ENCODE measurements at places on chromosomes 3 and 15. TPM values are rescaled to one million over a fixed set of nuclear protein-coding genes. Genes with fewer than 3 reads are reported as not detected.

Gene HIGD2B
- not detected for total RNA-seq

Gene GOLGA8N
- 3.0 TPM for total RNA-seq

Gene PDE8A
- 10.3 TPM for total RNA-seq

Gene MESP2
- total RNA-seq = not detected

Gene APEH
- total RNA-seq = 47.0 TPM

Gene PLSCR4
- total RNA-seq = 6.4 TPM

Gene MESP1
- total RNA-seq = 2.0 TPM

Gene C3orf33
- 10.1 TPM for total RNA-seq

Gene GTPBP8
- total RNA-seq = 21.6 TPM

Gene PTPN23
- 15.0 TPM for total RNA-seq

Gene SAXO2
- total RNA-seq = 4.7 TPM

Gene CCDC33
- 0.25 TPM for total RNA-seq

Gene MED12L
- total RNA-seq = 5.4 TPM

Gene LRRC28
- 30.0 TPM for total RNA-seq

Gene ERICH6
- 0.25 TPM for total RNA-seq

Gene ROBO2
- total RNA-seq = 253 TPM

Gene GOLGA8R
- 0.49 TPM for total RNA-seq

Gene IL5RA
- total RNA-seq = 0.49 TPM

Gene FILIP1L
- total RNA-seq = 2.2 TPM

Gene ERC2
- total RNA-seq = 58.3 TPM

Gene SCN5A
- 1.5 TPM for total RNA-seq

Gene PLAAT1
- total RNA-seq = 11.3 TPM

Gene GPR149
- total RNA-seq = 1.7 TPM

Gene HTR3E
- total RNA-seq = not detected

Gene EIF4E3
- 21.4 TPM for total RNA-seq

Gene PDZRN3
- 28.0 TPM for total RNA-seq

Gene SOX14
- total RNA-seq = not detected

Gene CCR3
- total RNA-seq = not detected

Gene GRK7
- 0.25 TPM for total RNA-seq

Gene EPHB3
- total RNA-seq = 3.7 TPM

Data from temporal lobe (tissue), 4 donors.